ENCODE measurements at places on chromosomes 1 and 21. TPM values are rescaled to one million over a fixed set of nuclear protein-coding genes. Genes with fewer than 3 reads are reported as not detected.

DNA sequence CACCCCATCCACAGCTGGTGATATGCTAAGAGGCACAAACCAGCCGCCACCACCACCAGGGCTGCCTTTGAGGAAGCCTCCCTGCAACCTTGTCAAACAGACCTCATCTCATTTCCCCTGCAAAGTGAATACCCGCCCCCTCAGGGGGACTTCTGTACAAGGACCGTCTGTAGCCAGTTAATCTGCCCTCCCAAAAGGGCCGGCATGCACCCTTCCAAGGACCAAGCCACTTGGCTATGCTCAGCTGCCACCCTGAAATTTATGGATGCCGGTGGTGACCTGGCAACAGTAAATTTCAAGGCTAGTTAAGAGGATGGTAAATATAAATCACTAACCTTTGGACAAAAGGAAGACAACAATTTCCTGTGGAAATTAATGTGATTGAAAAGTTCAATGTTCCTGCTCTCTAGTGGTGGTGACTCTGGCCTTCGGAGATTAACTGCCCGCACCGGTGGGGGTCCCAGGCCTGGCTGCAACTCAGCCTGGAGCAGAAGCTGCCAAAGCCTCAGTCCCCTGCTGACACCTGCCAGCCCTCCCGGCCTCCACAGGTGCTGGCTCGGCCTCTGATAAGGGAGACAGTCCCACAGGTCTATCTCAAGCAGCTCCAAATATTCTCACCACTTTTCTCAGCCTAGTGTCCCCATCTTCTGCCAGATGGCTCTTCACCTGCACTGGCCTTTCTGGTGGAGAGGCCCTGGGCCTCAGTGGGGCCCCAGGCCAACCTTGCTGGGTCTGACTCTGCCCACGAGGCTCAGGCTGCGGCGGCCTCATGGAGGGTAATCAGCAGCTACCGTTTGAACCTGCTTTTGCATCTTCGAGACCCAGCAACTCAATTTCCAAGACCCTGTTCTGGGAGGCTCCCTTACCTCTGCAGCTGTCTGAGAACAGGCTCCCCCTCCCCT, 12.2 kb downstream of the TMEM53 start:
- peak; percentile 50 for DNase-seq

GRCh38 chr1:210588946-210589345, 260.2 kb downstream of the HHAT start:
- DNase-seq, result no peak

GRCh38 chr1:226549094-226549936, 751 bp downstream of the STUM start:
- DNase-seq, result peak; percentile 82

DNA sequence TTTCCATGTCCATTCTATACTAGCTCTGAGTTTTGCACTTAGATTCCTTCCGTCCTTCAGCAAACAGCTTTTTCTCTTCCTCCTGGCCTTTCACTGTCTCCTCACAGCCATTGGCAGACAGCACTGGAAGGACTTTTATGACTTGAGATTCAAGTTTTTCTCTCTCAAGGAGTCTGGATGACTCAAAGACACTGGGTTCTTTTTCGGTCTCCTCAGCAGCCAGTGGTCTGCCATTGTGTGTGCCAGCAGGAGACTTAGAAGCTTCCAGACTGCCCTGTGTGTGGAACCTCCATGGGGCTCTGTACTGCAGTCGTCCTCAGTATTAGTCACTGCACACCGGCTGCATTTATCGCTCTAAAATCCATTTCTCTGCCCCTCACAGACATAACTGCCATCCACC, 30.5 kb downstream of the NTNG1 start:
- DNase-seq, result no peak

GRCh38 chr1:175871647-175872046, 128.3 kb upstream of the TNR start:
- DNase-seq, result no peak

DNA sequence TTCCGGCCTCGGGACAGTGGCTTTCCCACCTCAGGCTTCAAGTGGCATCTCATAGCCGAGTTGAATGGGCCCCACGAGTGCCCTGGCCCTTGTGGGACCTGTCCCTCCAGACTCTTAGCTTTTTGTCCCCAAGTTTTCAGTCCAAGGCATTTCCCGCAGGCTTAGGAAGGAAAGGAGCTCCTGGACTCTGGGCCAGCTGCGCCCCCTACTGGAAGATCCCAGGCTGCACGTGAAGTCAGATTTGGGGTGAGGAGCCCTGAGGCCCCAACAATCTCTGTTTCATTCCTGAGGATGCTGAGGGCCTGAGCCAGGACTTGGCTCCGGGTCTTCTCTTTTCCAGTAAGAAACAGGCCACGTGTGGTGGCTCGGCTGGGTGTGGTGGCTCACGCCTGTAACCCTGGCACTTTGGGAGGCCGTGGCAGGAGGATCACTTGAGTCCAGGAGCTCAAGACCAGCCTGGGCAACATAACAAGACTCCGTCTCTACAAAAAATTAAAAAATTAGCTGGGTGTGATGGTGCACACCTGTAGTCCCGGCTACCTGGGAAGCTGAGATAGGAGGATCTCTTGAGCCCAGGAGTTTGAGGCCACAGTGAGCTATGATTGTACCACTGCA, 67.4 kb downstream of the ARHGEF10L start:
- DNase-seq, result peak; percentile 69

- no peak for DNase-seq
Observed at GRCh38 chr1:112692681-112693080, 14.2 kb downstream of the RHOC start.

GRCh38 chr1:33867684-33868083, 3.8 kb downstream of the HMGB4 start:
- DNase-seq, result no peak

DNA sequence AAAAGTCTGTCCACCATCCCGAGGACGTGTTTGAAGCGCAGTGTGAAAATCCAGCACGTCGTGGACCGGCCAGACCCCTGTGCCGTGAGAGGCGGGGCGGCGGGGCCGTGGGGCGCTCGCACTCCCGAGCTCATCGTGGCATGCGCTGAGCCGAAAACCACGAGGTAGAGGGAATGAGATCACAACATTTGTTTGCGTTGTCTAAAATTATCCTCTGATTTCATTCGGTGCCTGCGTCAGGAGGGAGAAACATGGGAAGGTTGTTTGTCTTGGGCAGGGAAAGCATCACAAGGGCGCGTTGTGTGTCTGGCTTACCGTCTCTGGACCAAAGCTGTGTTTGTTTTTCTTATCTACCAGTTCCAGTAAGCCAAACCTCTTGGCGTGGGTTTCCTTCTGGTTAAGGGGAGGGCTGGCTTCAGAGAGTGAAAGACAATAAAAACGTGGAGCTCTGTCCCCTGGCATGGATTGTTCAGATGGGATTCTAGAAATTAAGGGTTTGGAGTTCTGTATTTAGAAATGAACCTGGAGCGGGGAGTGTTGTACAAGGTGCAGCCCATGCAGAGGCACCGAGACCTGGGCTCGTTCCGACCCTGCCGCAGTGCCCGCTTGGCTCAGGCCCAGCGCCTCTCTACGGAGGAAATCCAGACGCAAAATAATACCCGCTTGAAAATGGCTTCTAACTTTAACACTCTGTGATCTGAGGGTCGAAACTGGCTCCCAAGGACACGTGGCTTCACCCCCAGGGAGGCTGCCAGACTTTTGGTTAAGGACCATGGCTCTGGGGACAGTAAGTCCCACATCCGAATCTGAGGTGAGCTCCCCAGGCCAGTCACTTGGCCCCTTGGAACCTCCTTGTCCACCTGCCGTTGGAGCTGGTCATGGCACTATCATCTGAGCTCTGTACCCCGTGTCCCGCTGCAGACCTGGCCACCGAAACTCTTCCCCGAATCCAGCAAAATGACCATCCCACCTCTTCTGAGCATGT, 68.7 kb upstream of the FAM3B start:
- DNase-seq, result peak; percentile 63

DNA sequence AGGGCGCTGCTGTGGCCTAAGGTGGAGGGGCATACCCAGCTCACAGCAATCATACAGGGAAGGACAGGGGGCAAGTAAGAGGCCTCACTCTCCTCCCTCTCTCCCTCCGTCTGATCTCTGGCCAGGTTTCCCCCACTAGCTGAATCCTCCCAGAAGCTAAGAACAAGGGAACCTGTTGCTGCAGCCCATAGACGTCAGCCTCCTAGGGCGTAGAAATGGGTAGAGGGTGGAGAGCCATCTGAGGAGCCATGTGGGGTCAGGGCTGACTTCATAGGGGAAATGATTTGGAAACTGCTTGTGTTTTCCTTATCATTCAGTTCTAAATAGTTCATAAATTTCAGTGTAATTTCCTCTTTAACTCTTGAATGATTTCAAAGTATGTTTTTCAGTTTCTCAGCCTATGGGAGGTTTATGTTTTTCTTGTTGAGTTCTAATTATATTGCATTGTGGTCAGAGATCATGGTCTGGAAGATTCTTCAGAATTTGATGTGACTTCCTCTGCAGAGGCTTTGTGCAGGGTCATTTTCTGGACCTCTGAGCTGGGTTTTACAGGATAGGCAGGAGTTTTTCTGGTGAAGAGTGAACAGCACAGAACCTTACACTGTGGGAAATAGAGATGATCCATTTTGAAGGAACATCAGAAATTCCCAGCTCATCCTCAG, 2.3 kb upstream of the MOB3C start:
- no peak for DNase-seq

DNA sequence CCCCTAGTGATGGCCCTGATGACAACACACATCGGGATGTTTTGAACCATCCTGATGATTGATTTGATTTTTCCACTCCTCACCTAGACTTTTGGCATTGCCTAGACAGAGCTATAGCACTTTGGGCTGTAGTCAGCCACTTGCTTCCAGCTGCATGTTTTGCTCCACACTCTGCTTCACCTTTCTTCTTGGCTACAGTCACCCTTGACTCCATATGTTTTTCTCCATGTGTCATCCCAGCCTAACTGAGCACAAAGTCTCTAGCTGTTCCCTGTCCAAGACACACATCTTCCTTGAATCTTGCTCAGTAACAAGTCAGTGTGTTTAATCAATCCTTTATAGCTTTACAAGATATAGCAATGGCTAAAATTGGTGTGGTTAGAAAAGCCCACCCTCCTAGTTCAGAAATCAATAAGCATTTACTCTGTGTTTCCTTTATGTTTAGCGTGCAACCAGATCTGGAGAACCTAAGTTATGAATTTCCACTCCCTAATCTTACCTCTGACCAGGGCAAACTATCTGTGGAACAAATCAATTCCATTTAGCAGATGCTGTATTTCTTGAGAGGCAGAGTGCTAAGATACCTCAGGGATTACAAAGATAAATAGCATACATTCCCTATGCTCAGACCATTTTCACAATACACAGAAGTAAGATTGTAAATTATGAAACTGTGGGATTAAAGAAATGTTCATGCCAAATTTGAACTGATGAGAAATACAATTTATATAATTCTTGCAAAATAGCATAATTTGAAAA, 98.4 kb upstream of the LYPLAL1 start:
- DNase-seq, result no peak

DNA sequence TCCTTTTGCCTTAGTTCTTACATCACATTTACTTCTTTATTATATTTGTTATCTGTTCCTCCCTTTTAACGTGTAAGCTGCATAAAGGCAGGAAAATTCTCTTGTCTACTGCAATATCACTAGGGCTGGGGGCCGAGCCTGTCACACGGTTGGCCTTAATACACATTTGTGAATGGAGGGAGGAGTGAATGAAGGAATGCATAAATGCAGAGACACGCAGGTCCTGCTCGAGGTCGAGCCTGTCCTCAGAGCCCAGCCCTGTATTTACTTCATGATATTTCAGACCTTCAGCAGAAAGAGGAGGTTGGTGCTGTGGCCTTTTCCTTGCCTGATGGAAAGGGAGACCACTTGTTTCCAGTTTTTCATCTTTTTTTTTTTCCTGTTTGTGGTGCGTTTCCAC, 671.3 kb downstream of the PTPRU start:
- no peak for DNase-seq

DNA sequence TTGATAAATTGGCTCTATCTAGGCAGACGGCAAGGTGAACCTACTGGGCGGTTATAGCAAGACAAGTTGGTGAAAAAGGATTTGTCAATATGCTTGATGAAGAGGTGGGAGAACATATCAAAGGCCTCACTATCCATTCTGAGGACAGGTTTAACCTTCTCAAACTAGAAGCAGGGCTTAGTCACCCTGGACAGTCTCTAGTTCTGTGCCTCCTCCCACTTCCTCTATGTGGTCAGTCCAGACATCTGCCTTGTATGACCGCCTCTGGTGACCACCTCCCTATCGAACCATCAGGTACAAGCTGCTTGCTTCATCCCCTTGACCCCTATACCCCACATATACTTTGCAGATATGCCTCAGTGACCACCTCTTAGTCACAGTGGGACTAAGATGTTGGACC, 2.3 kb upstream of the SCYL3 start:
- DNase-seq, result no peak

DNA sequence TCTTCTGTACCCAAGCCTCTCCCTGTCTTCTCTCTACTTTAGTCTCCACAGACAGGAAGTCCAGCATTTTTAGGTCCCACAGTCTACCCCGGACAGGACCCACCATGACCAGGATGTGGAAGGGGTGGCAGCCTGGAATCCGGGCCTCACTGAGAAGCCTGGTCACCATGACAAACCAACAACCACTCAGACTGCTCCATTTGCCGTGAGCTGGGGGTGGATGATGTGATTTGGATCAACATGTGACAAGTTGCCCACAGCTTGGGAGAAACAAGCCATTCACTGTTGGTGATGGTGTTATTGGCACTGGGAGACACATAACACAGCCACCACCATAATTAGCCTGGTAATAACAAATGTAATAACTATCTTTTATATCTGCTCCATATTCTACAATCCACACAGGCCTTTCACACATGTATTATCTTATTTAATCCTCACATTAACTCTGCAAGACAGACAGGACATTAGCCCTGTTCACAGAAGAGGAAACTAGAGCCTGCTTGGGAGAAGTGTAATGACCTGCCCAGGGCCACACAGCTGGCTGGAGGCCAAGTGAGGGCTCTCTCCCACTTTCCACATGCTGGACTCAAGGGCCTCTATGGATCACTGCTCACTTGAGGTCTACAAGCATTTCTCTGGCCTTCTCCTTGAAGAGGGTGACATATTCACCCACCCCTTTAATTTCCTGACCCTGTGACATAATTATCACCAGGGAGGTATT, 22.9 kb downstream of the MEF2D start:
- no peak for DNase-seq

DNA sequence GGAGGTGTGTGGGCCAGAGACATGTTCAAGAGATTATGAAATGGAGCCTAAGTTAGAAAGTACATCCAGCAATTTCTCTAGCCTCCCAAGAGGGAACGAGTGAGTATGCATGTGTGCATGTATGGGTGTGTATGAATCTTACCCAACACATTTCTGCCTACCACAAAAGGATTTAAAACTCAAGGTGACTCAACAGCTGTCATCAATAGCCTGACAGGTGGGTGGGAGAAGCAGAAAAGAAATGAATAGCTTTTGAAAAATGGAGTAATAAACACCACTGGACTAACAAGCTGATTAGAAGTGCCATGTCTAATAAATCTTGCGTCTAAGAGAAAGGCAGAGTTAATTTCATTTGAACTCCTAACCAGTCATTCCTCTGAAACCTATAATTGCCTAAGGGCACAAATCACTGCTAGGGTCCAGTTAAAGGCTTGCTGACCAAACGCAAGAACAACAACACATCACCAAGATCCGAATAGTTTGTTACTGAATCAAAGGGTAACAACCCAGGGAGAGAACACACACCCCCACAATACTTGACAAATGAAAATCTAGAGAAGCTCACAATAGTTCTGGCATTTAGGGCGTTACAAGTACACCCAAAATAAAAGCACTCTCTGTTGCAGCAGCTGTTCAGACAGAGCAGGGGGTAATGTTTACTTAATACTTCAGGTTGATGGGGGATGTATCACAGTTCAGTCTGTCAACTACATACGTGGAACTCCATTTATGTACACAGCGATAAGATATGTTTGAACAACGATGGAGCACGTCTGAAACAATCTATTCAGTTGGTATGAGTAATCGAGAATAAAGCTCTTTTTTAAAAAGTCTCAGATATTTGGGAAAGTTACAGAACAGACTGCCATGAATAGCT, 1.4 kb downstream of the KIAA0319L start:
- DNase-seq, result no peak

The IL10 gene
- total RNA-seq, result 2.5 TPM

The ZNF593OS gene
- not detected for total RNA-seq
